ENCODE measurements at places on chromosomes 5 and 9.

- no peak for DNase-seq
Observed at GRCh38 chr9:131732061-131732526, 7.8 kb downstream of the RAPGEF1 start.

- no peak for DNase-seq
Observed at GRCh38 chr9:20619487-20620200, 2.7 kb downstream of the MLLT3 start.

- DNase-seq = no peak
Observed at GRCh38 chr5:19241690-19242089, 746.3 kb downstream of the CDH18 start.

DNA sequence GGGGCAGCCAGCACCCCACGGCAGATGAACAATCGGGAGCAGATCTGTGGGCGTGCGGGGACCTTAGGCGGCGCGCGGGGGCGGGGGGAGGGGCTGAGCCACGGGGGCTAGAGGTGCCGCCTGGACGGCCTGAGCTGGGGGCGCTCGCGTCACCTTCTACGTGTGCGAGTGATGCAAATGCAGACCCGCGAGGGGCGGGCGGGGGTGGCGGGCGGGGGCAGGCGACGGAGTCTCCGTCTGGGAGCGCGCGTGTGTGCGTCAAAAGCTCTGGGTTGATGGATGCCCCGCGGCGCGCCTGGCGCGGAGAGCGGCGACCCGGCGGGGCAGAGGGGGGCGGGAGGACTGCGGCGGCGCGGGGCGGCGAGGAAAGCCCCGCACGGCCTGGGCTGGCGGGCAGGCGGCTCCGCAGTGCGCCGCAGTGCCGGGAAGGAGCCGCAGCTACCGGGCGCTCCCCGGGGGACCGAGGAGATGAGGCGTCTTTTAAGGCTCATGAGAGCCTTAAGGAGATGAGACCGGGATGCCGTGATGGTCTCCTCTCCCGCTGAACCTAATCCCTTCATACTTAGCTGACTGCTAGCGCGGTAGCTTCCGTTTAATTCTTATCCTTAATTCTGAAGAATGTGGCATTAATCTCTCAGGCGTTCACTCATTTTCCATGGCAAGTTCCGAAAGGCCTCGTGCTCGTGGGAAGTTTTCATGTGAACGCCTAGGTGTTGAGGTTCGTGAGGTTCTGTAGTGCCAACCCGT is 1.5 kb downstream of the SV2C start:
- DNase-seq = no peak

DNA sequence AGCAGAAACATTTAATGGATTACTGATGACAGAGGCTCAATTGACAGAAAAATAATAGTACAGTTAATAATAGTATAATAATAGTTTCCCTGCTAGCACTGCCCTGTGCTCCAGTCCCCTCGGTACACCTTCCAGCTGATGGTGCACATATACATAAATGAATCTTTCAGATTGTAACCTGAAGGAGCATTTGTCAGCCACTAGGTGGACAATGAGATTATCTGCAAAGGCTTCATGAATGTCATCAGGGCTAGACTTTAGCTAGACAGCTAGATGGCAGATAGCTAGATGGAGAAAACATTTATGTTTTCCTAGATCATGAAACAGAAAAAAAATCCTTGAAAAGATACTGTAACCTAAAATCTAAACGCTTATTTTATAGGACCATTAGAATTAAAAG is 304.4 kb upstream of the SMC2 start:
- DNase-seq = no peak

GRCh38 chr5:142057697-142058056 is 44.9 kb upstream of the GNPDA1 start:
- no peak for DNase-seq

- DNase-seq = no peak
Observed at GRCh38 chr9:124394167-124394566, 21.1 kb downstream of the PSMB7 start.

- no peak for DNase-seq
Observed at GRCh38 chr9:87610200-87611155, 112.8 kb downstream of the DAPK1 start.

DNA sequence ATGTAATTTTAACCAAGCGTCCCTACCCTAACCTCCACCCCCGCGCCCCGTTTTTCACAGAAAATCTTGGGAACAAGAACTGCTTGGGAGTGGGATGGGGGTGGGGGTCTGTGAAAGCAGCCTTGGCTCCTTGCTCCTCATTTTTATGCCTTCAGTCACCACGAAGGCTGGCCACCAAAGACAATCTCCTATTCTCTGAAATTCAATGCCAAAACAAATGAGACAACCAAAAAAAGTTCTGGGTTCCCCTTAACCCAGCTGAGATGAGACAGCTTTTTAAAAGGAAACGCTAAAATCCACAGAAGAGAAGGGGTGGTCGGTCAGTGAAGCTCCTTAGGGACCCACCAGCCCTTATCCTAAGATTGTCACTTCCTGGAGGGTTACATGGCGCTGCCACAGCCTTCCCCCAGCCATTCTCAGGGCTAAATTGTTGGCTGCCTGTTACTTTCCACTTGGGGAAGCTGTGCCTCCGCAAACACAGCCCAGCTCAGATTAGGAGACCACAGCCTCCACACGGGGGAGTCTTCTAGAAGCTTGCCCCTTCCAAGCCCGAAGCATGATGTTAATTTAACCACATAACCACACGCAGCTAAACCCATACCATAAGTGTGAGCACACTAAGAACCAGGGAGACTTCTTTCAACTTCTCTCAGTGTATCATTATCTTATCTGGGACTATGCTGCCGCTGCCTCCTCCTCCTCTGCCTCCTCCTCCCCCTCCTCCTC is 136.3 kb downstream of the FOXD1 start:
- no peak for DNase-seq

DNA sequence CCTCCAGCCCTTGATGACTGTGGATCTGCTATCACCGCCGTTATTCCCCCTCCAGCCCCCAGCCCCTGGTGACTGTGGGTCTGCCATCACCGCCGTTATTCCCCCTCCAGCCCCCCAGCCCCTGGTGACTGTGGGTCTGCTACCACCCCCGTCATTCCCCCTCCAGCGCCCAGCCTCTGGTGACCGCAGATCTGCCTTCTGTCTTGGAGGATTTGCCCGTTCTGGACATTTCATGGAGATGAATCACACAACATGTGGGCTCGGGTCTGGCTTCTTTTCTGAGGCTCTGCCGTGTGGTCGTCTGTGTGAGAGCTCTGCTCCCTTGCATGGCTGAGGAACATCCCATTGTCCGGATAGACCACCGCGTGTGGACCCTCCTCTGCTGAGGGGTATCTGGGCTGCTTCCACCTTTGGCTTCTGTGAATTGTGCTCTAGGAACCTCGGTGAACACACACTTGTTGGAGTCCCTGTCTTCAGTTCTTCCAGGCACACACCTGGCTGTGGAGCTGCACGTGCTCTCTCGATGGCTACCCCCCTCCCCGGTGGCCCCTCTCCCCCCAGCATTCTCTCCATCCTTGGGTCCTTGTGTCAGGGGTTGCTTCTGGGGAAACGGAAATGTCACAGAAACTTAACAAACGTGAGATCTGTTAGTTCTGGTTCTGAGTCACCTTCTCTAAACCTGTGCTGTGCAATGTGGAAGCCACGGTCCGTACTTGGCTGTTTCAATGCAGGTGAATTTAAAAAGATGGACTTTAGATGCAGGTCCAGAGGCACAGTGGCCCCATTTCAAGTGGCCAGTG is 105.3 kb upstream of the COL5A1 start:
- no peak for DNase-seq

DNA sequence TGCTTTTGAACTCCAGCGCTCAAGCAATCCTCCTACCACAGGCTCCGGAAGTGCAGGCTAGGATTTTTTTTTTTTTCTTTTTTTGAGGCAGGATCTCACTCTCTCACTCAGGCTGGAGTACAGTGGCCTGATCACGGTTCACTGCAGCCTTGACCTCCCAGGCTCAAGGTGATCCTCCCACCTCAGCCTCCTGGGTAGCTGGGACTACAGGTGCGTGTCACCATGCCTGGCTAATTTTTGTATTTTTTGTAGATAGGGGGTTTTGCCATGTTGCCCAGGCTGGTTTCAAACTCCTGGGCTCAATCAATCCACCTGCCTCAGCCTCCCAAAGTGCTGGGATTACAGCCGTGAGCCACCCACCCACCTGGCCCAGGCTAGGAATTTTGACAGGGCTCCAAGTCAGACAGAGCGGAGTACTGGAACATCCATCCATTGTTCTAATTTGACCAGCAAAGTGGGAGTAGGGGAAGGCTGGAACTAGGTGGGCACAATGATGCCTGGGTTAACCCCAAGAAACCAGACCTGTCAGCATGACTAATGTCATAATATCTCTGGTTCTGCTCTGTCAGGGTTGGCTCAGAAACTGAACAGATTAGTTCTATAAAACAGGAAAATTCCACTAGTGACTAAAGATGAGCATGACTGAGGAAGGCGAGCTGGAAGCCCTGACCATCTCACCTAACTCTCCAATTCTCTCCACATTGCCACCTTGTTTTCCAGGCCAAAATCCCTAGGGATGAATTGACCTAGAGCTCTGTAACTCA is 9.2 kb downstream of the ZBTB5 start:
- no peak for DNase-seq

DNA sequence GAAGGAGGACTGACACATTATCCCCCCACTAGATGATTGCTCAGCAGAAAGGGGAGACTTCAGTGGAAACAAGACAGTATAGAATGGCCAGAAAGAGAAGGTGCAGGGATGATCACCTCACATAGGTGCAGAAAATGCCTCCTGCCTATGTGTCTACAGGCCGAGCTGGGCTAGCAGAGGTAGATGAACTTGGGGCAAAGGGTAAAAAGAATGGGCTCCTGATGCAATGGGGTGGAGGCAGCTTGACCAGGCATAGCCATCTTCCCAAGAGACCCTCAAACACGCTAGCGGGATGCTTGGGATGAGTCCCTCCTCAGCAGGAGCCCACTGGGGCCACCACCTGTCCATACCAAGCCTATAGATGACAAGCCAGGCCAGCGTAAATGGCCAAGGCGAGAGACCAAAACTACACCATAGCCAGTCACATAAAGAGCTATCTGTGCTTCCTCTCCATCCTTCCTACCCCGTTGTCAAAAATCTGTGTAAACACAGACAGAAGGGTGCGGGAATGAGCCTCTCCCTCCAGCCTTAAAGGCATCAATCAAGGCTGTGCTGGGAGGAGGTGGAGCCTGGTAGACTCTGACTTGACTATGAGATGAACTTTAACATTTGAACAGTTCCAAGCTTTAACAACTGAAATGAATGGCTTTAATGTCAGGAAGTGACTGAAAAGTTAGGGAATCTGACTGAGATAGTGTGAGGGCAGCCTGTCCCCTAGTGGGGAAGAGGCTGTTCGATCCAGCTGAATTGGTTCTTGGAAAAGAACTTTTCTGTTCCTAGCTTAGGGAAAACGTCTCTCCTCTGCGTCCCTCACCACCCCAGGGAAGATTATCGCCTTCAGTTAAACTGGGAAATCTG is 10.4 kb downstream of the C9orf152 start:
- DNase-seq = no peak

DNA sequence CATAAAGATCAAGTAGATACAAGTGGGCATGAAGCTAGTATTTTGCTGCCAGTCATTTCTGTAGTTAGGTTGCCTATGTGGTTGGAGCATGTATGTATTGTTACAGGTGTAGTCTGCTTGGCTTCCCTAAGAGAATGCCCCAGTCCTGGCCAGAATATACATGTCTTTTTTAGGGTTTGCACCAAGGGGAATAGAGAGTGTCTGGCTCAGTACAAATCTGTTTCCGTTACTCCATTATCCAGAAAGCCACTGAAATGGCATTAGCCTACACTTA is 23.2 kb downstream of the TGFBR1 start:
- DNase-seq = no peak

GRCh38 chr9:127170652-127171051 is 48.2 kb upstream of the ANGPTL2 start:
- no peak for DNase-seq

DNA sequence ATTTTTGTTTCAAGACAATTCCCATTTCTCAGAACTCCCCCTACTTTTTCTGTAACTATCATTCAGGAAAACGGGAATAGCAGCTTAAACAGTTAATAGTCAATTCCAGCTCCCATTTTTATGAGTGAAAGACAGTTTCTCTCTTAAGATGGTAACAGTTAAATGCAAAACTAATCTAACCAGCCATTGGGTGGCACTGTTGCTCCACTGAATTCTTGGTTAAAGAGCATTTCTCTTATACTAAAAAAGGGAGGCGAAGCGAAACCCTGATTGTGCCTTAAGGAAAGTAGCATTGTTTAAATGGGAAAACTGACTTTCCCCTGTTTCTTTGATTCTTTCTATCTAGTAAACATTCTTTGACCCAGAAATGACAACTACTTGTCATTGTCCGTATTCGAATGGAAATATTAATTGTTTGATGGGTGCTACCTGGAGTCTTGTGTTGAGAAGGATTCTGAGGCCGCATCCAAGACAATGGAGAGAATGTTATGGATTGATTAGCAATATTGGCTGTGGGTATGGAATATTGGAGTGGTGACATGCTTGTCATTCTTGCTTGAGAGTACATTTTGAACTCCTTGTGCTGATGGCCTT is 507.8 kb downstream of the MAT2B start:
- DNase-seq = no peak

DNA sequence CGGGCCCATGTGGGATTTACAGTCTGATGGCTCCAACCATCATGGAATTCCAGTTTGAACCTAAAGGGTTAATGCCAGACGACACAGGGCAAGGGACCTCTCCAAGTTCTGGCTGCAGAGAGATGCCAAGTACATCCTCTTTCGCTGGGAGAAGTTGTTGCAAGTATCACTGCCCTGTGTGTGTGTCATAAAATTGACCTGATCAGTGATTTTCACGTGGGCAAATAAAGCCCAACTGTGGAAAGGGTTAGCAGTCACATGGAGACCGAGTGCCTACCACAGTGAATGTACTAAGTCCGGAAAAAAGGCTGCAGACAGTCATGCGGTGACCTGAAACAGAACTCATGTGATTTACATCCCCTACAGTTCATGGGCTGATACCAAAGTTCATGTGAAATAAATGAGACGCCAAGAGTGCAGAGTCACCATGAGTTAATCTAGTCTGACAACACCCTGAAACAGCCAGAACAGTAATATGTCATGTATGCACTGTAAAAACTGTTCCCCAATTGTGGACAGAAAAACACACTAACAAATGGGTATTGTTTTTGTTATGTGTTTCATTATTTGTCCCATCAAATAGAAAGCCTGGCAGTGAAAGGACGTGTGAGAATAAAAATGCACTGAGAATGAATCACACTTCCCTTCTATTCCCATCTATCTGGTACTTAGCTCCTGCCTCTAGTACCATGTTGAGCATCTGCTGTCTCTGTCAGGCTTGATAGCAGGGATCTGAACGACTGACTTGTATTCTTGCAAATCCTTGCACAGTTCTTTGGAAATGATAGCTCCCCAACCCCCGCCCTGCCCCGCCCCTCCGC is 115.7 kb downstream of the SUSD1 start:
- DNase-seq = no peak

DNA sequence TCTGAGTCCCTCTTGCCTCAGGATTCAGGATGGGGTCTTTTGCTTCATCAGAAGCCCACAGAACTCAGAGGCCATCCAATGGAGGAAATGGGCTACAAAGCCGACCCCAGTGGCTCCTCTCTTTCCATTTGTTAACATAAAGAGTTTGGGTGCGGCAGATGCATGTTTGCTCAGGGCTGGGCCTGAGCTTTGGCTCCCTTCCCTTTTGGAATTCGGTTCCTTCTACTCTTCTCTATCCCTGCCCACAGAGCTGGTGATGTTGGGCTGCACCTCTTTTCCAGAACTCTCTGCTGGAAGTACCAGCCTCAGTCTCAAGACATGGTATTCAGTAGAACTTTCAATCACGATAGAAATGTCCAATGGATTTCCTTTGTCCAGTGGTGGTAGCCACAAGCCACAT is 66.9 kb upstream of the AGXT2 start:
- DNase-seq = no peak

GRCh38 chr9:108478431-108479332 is 377.1 kb downstream of the ACTL7B start:
- no peak for DNase-seq

Data from activated CD4-positive, alpha-beta T cell treated with anti-CD3 and anti-CD28 coated beads for 24 hours (primary cell).